CD4-positive, CD25-positive, alpha-beta regulatory T cell (primary cell): ENCODE measurements at places on chromosomes 6 and 20.

DNA sequence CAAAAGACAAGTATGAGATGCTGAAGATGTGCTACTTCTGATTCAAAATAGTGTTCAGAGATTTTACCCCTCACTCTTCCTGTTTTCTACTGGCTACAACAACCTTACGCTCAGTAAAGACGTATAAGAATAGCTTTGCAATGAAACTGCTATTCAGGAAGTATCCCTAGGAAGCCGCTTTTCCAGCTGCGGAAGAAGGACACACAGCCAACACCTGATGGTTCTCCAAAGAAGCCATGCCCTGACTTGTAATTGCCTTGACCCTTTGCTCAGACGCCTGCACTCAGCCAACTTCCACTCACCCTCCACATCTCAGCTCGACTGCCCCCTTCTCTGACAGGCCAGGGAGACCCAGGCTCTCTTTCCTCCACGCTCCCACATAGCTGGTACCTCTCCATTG, 111.6 kb downstream of the DTNBP1 start:
- DNase-seq, result no peak
- no peaks in the 10 kb centered on the region for H3K4me1 ChIP-seq
- H3K27ac ChIP-seq, result no peak overlapping the region
- no peaks in the 10 kb centered on the region for H3K36me3 ChIP-seq
- H3K4me3 ChIP-seq, result no peak overlapping the region

GRCh38 chr6:36613200-36613995, 19.2 kb downstream of the SRSF3 start:
- H3K27me3 ChIP-seq, result no peaks in the 10 kb centered on the region
- peaks cover 44% of the 10 kb centered on the region for H3K36me3 ChIP-seq
- no peak for DNase-seq
- no peak overlapping the region for H3K27ac ChIP-seq
- H3K4me3 ChIP-seq, result no peak overlapping the region
- peaks cover 2% of the 10 kb centered on the region for H3K4me1 ChIP-seq

DNA sequence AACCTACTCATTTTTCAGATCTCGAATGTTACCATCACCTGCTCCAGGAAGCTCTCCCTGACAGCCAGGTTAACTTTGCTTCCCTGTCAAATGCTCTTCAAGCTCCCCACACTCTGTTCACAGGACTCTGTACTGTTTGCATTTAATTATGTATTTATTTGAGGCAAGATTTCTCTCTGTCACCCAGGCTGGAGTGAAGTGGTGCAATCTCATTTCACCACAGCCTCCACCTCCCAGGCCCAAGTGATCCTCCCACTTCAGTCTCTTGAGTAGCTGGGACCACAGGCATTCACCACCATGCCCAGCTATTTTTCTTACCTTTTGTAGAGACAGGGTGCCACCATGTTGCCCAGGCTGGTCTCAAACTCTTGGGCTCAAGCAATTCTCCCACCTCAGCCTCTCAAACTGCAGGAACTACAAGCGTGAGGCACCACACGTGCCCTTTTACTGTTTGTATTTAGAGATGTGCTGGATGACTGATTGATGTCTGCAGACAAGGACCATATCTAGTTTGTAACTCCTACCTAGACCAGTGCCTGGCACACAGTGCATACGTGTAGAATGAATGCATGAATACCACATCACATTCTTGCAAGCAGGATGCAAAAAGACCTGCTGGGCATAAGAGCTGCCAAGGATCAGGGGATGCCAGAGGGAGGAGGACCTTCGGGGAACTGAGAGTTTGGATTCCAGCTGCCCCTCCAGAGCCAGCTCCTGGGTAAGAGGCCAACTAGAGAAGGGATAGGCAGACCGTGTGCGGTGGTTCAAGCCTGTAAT, 15.6 kb upstream of the CBFA2T2 start:
- no peak overlapping the region for H3K4me3 ChIP-seq
- no peak overlapping the region for H3K27ac ChIP-seq
- DNase-seq, result no peak
- H3K27me3 ChIP-seq, result no peaks in the 10 kb centered on the region

DNA sequence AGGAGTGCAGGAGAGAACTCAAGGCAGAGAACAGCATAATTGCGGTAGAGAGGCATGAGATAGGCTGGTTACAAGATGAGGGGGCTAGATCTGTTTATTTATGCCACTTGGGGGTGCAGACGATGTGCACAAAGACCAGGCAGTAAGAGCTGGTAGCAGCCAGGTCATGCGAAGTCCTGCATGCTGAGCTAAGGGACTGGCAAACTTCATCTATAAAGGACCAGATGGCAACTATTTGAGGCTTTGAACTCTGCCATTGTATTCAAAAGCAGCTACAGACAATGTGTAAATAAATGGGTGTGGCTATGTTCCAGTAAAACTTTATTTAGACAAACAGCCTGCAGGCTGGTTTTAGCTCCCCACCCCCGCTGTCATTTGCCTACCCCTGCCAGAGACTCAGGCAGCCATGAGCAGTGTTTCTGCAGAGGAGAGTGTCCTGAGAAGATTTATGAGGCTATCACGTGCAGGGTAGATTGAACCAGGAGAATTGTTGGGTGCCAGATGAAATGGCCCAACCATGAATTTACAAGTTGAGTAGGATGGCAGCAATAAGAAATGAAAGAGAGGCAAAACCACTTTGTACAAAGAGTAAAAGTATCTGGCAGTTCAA, 253.4 kb upstream of the MOCS1 start:
- no peak for DNase-seq
- H3K4me3 ChIP-seq, result no peak overlapping the region
- H3K27ac ChIP-seq, result no peak overlapping the region
- no peaks in the 10 kb centered on the region for H3K27me3 ChIP-seq
- no peaks in the 10 kb centered on the region for H3K36me3 ChIP-seq
- H3K4me1 ChIP-seq, result no peaks in the 10 kb centered on the region

DNA sequence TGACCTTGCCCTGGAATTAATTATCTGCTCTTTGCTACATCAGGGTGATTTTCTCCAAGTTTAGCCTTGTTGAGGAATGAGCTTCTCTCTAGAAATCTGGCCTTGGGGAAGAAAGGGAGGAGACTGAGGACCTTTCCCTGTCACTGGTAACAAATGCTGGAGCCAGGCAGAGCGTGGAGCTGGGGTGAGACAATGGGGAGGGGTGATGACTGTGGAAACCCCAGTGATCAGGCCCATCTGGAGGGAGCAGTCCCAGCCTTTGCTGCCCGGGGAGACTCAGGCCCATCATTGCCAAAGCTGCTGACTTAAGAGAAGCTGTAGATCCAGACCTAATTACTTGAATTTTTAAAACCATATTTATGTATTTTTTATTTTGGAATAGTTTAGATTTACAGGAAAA, 31.3 kb downstream of the BCAS4 start:
- H3K27me3 ChIP-seq, result no peaks in the 10 kb centered on the region
- H3K36me3 ChIP-seq, result no peaks in the 10 kb centered on the region
- DNase-seq, result no peak
- no peaks in the 10 kb centered on the region for H3K4me1 ChIP-seq
- no peak overlapping the region for H3K27ac ChIP-seq

- no peak overlapping the region for H3K27ac ChIP-seq
- H3K27me3 ChIP-seq, result no peaks in the 10 kb centered on the region
- no peaks in the 10 kb centered on the region for H3K36me3 ChIP-seq
- H3K4me3 ChIP-seq, result no peak overlapping the region
- H3K4me1 ChIP-seq, result no peaks in the 10 kb centered on the region
Observed at GRCh38 chr20:8447262-8448120, 315.4 kb downstream of the PLCB1 start.

GRCh38 chr20:47660983-47661700, 124.1 kb downstream of the SULF2 start:
- DNase-seq, result no peak
- H3K27me3 ChIP-seq, result no peaks in the 10 kb centered on the region
- H3K36me3 ChIP-seq, result peaks cover 43% of the 10 kb centered on the region
- no peak overlapping the region for H3K4me3 ChIP-seq
